ENCODE measurements at places on chromosomes 11 and 22.

GRCh38 chr11:132264616-132265015 lies 894.2 kb downstream of the NTM start:
- no peak for DNase-seq

DNA sequence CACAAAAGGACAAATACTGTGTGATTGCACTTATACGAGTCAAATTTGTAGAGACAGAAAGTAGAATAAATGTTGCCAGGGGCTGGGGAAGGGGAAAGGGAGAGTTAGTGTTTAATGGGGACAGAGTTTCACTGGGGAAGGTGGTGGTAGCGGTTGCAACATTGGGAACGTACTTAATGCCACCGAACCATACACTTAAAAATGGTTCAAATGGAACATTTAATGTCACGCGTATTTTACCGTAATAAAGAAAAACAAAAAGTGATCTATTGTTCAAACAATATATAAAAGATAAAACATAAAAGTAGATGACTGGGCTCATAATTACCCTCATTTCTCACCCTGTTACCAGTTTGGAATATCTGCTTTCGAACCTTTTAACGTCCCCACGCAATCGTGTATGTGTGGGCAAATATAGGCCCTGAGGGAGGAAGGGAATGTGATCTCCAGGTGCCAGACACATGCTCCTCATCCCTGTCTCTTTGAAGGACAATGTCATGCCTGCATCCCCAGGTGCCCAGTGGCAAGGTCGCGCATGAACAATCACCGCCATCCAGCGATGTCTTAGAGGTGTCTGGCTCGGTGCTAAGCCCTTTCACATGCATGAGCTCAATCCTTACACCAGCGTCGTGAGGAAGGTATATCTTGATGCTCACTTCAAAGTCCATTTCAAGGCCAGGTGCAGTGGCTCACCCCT lies 35.3 kb downstream of the LIF start:
- no peak for DNase-seq

DNA sequence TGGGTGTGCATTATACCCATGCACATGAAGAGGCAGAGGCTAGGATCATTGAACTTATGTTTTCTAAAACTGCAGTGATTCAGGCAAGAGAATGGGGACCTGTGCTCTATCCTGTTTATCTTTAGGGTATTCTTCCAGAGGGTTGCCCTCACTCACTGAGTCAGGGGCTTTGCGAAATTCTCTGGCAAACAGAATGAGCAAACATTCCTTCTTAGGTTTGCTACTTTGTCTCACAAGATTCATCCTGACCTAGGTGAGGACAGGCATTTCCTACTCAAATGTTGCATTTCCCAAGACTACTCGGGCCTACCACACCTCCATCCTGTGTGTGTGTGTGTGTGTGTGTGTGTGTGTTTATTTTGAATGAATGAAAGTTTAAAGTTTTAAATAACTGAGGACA lies 2.7 kb upstream of the EIF3M start:
- DNase-seq, result no peak

DNA sequence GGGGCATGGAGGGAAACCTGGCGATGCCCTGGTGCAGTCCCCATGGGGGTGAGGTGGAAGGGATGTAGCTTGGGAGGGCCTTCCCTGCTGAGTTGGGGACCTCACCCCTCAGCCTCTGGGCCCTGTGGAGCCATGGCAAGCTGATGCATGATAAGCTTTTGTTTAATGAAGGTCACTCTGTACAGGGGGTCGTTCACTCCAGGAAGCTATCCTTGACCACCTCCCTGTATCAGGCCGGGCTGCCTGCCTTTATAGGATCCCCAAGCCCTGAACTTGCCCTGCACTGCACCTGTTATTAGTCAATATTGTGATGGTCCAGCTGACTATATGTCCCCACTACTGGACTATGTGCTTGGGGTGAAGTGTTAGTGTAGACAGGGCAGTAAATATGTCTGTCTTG lies 49.7 kb upstream of the MYEOV start:
- DNase-seq, result no peak

DNA sequence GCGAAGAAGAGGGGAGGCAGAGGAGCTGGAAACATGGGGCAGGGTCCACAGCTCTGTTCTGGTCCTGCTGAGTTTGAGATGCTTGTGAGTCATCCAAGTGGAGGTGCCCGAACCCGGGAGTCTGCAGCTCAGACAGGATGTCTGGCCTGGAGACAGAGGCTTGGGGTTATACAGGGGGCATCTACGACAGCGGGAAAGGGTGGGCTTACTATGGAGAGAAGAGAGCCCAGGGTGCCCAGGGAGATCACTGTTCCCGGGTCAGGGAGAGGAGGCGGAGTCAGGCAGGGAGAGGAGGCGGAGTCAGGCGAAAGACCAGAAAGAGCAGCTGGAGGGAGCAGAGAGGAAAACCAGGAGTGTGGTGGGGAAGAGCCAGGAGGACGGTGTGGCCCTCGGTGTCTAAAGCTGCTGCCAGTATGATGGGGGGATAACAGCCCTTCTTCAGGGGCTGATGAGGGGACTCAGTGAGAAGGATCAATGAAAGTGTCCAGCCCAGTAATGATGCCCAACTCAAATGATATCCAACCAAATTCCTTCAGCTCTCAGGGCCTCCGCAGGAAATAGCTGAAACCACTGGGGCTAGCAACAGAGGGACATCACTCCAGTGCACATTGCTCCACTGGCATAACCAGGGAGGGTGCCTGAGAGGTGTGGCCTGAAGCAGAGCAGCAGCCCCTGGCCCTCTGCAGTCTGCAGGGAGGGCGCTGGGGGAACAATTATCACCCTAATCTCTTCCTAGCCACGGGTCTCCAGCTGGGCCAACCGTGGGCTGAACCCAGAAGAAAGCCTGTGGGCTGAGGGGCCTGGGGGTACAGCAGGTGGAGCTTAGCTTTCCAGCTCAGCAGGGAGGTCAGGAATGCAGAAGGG lies 2.6 kb upstream of the LTBP3 start:
- peak; percentile 53 for DNase-seq

GRCh38 chr22:41582694-41583093 lies 6.9 kb downstream of the PMM1 start:
- DNase-seq, result no peak

GRCh38 chr22:19065298-19065859 lies 56.8 kb downstream of the DGCR2 start:
- DNase-seq, result no peak

- DNase-seq, result peak; percentile 36
Measured at GRCh38 chr11:36149538-36150242, 139.5 kb downstream of the COMMD9 start.

- peak; percentile 43 for DNase-seq
Measured at GRCh38 chr11:119892311-119892808, 163.4 kb upstream of the NECTIN1 start.

GRCh38 chr11:134585666-134586610 lies 173.9 kb upstream of the B3GAT1 start:
- no peak for DNase-seq

DNA sequence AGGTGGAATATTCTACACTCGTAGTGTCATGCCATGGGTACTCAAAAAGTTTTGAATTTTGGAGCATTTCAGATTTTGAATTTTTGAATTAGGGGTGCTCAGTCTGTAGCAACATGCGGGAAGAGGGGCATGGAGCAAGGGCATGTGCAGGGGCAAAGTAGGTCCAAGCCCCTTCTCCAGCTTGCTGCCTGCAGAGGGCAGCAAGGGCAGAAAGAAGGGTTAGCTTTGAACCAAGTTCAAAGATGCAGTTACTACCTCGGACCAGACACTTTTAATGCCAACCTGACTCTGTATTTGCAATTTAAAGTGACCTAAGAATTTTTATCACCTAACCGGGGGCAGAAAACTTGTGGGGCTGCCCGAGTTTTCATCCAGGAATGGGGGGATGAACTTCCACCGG lies 68.2 kb downstream of the CD82 start:
- no peak for DNase-seq

- no peak for DNase-seq
Measured at GRCh38 chr22:39216143-39216490, 28.7 kb downstream of the PDGFB start.

DNA sequence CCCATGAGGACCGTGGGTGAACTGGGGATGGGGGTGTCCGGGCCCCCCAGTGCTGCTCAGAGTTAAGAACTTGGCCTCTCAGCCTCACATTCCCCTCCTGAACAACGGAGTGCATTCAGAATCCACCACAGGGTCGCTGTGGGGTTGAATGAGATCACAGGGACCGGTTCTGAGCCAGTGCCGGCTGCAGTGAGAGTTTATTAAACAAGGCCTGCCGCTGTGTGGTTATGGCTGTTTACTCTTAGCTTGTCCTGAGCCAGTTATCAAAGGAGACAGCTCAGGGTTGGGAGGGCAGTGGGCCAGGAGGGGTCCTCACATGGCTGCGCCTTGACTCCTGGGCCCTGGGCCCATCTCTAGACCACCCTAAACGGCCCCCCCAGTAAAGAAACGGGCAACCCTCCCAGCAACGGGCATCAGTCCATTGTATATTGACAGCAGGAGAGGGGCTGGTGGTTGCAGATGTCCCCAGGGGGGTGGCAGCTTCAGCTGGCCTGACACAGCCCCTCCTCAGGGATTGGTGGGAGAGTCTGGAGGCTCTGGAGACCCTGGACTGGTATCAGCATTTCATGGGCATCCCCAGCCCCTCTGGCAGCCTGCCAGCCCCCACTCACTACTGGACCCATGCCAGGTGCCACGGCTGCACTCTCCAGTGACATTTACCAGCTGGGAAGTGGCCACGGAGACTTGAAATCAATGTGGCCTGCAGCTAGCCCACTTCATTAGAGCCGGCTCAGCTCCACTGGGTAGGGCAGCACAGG lies 15.1 kb upstream of the CABP7 start:
- peak; percentile 86 for DNase-seq

DNA sequence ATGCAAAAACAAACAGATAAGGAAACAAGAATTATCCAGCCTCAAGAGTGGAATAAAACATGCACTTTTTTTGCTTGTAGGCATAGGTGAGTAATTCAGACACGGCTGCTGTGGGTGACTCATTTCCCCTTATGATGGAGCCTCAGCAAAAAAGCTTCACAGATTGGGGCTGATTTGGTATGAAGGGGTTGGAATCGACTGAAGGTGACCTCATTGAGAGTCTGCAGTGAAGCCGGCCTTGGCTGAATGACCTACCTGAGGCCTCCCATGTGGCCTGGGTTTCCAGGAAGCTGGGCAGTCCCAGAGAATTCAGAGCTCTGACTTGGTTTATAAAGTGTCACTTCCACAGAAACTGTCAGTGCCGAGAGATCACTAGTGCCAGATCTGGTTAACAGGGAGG lies 34.2 kb upstream of the VPREB1 start:
- peak; percentile 6 for DNase-seq

Data from nucleus accumbens (tissue), 56 donors.